Tibial nerve (tissue), 4 donors: ENCODE measurements at places on chromosomes 11 and 22.

DNA sequence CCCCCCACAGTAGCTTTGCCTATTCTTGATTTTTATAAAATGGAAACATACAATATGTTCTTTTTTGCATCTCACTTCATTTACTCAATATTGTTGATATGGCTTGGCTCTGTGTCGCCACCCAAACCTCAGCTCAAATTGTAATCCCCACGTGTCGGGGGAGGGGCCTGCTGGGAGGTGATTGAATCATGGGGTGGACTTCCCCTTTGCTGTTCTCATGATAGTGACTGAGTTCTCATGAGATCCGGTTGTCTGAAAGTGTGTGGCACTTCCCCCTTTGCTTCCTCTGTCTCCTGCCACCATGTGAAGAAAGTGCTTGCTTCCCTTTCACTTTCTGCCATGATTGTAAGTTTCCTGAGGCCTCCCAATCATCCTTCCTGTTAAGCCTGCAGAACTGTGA is 431.3 kb downstream of the MN1 start:
- no peaks in the 10 kb centered on the region for H3K4me1 ChIP-seq
- H3K36me3 ChIP-seq: no peaks in the 10 kb centered on the region
- H3K4me3 ChIP-seq: no peak overlapping the region
- no peak for DNase-seq
- no peaks in the 10 kb centered on the region for H3K27me3 ChIP-seq
- H3K27ac ChIP-seq: no peak overlapping the region

DNA sequence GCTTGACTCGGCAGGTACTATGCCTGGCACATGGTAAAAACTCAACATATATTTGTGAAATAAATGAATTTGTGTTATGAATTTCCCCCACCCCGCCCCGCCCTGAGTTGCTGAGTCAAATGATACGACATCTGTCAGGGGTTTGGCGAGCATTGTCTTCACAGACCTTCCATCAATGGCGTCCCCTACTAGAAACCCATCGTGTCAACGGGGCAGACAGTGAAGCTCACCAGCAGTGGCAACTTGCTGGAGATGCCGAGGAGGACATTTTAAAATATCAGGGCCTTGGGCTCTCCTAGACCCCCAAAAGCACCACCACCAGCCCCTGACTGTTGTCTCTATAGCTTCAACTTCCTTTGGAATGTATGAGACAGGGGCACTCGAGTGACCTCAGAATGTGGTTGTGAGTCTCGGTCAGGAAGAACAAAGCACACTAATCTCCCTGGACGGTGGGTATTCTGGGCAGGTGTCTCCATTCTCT is 761 bp upstream of the NXF1 start:
- H3K27me3 ChIP-seq: no peaks in the 10 kb centered on the region
- DNase-seq: no peak
- H3K36me3 ChIP-seq: peaks cover 6% of the 10 kb centered on the region
- peak overlapping the region; percentile 98 for H3K4me3 ChIP-seq
- H3K4me1 ChIP-seq: peaks cover 39% of the 10 kb centered on the region

DNA sequence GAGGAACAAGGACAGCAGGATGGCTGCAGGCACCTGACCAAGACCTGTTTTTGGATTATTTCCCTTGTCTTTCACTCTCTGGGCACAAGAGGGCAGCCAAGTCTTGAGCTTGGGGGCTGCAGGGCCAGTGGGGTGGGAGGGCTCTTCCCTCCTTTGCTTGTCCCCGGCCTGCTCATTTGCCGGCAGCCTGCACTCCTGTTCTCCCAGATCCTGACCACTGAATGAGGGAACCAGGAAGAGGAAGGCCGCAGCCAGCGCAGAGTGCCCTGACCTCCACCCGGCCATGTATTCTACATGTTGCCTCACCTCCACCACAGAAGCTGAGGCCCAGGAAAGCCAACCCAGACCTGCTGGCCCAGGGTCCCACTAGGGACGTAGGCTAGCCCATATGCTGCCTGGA is 15.5 kb upstream of the NNMT start:
- no peaks in the 10 kb centered on the region for H3K36me3 ChIP-seq
- H3K27me3 ChIP-seq: no peaks in the 10 kb centered on the region

DNA sequence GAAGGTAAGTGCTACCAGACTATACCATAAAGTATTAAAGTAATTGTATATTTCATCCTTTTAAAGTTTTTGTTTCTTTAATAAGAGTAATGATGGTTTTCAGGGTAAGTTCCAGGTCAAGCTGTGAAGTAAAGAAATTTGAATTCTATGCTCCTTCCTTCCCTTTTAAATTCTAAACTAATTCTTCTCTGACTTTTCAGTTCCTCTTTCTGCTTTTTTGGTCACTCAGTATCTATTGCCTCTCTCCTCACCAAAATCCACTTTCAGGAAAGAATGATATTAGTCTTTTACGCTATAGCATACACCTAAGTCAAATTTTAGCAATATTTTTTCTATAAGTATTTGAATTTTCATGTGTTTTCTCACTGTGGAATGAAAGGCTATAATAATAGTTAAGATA is 8.2 kb downstream of the MMP8 start:
- H3K27ac ChIP-seq: no peak overlapping the region
- no peak overlapping the region for H3K4me3 ChIP-seq
- H3K27me3 ChIP-seq: no peaks in the 10 kb centered on the region
- H3K4me1 ChIP-seq: no peaks in the 10 kb centered on the region
- no peak for DNase-seq

DNA sequence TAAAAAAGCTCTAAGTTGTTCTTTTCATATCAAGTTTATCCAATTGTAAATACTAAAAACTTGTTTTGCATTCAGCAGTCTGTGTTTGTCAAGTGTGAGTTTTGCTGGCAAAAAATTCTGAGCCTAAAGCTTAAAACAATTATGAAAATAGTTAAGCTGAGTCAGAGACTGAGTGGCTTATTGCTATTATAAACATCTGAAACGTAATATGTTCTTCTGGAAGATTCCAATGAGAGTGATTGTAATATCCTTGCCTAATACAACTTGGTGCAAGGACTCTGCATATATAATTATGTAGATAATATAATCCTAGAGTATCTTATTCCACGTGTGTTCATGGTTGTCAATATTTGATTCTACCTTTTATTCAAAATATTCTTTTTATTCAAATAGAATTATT is 14.1 kb upstream of the NUP50 start:
- H3K4me3 ChIP-seq: no peak overlapping the region
- H3K27me3 ChIP-seq: no peaks in the 10 kb centered on the region
- no peaks in the 10 kb centered on the region for H3K4me1 ChIP-seq
- no peak for DNase-seq

GRCh38 chr22:49751966-49752597 is 75.6 kb downstream of the BRD1 start:
- no peaks in the 10 kb centered on the region for H3K36me3 ChIP-seq
- no peaks in the 10 kb centered on the region for H3K4me1 ChIP-seq
- H3K27ac ChIP-seq: no peak overlapping the region
- no peak overlapping the region for H3K4me3 ChIP-seq

DNA sequence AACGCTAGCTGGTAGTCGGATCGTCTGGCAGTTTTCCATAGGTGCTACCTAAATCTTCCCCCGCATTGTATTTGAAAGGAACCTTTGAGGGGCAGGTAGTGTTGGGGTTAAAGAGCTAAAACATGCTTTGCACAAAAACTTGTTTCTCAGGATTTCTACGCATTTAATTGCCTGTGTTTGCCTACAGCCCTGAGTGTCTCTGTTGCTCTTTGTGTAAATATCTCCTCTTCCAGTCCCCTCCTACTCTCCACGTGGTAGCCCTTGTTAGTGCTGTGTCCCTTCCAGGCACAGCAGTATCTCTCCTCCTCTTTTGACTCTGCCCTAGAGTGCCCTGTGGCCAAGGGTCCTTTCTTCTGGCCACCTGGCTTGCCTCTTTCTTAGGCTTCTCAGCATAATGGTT is 81.7 kb downstream of the BARX2 start:
- no peak overlapping the region for H3K4me3 ChIP-seq
- H3K27me3 ChIP-seq: no peaks in the 10 kb centered on the region
- no peaks in the 10 kb centered on the region for H3K4me1 ChIP-seq
- H3K36me3 ChIP-seq: no peaks in the 10 kb centered on the region
- no peak for DNase-seq

GRCh38 chr22:44970291-44970690 is 39.5 kb downstream of the PHF21B start:
- no peak overlapping the region for H3K27ac ChIP-seq
- H3K4me3 ChIP-seq: no peak overlapping the region
- no peaks in the 10 kb centered on the region for H3K36me3 ChIP-seq
- H3K27me3 ChIP-seq: no peaks in the 10 kb centered on the region

- H3K27ac ChIP-seq: no peak overlapping the region
- no peak overlapping the region for H3K4me3 ChIP-seq
- H3K4me1 ChIP-seq: no peaks in the 10 kb centered on the region
- no peaks in the 10 kb centered on the region for H3K36me3 ChIP-seq
- peaks cover 10% of the 10 kb centered on the region for H3K27me3 ChIP-seq
These were observed 76.7 kb downstream of the TRIM29 start for GRCh38 chr11:120061036-120061760.

GRCh38 chr11:65560555-65561418 is 2.6 kb upstream of the LTBP3 start:
- no peak for DNase-seq
- peaks cover 44% of the 10 kb centered on the region for H3K4me1 ChIP-seq
- H3K4me3 ChIP-seq: no peak overlapping the region
- H3K27ac ChIP-seq: peak overlapping the region; percentile 98
- no peaks in the 10 kb centered on the region for H3K36me3 ChIP-seq
- no peaks in the 10 kb centered on the region for H3K27me3 ChIP-seq

DNA sequence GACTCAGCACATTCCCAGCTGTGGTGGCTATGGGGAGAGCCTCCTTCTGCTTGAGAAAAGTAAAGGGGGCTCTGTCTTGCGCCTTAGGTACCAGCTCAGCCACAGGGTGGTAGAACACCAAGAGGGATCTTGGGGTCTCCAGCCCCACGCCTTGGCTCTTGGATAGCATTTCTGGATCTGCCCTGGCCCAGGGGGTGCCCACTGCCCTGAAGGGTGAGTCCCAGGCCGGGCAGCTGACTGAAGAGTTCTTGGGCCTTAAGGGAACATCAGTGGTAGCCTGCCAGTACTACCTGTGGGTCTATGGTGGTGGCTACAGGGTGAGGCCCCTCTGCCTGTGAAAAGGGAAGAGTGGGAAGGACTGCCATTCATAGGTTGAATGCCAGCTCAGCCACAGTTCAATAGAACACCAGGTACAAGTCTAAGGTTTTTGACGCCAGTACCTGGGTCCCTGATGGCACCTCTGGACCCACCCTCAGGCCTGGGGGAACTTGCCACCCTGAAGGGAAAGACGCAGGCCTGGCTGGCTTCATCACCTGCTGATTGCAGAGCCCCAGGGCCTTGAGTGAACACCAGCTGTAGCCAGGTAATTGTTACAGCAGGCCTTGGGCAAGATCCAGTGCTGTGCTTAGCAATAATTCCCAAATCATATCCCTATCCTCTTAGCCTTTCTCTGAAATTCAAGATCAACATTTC is 3.9 kb downstream of the CWF19L2 start:
- no peaks in the 10 kb centered on the region for H3K4me1 ChIP-seq
- no peaks in the 10 kb centered on the region for H3K27me3 ChIP-seq
- no peak overlapping the region for H3K27ac ChIP-seq
- peaks cover 29% of the 10 kb centered on the region for H3K36me3 ChIP-seq
- H3K4me3 ChIP-seq: no peak overlapping the region

- H3K36me3 ChIP-seq: no peaks in the 10 kb centered on the region
- no peak overlapping the region for H3K4me3 ChIP-seq
- DNase-seq: no peak
- no peaks in the 10 kb centered on the region for H3K27me3 ChIP-seq
- H3K4me1 ChIP-seq: no peaks in the 10 kb centered on the region
These were observed 143.3 kb upstream of the BLID start for GRCh38 chr11:122259195-122259821.

DNA sequence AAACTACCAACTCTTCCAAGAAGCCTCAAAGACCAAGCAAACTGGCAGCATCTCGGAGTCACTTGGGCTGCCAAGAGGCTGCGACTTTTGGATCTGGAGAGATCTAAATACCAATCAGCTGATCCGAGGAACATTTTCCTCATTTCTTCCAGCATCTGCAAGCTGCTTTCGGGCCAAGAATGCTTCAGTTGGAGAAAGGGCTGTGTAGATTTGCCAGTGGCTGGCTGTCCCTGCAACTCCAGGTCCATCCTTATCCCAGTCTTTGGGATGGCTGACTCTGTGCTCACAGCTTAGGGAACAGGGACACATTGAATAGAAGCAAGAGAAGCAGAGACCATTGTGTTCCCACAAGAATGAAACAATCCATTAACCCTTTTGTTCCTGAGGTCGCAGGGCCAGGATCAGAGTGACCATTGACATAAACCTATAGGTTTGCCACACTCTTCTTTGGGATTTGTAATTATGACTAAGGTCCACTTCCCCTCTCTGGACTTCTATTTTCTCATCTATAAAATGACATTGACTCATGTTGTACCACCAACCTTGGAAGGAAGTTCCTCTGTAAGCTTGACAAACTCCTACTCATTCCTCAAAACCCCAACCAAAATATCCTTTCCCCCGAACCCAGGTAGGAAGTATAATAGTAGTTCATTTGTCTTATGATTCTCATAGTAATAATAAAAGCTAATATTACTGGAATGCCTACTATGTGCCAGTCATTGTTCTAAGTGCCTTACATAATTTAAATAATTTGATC is 340.8 kb downstream of the MN1 start:
- no peak overlapping the region for H3K4me3 ChIP-seq
- no peaks in the 10 kb centered on the region for H3K27me3 ChIP-seq
- peak; percentile 50 for DNase-seq
- no peaks in the 10 kb centered on the region for H3K36me3 ChIP-seq
- H3K27ac ChIP-seq: no peak overlapping the region

DNA sequence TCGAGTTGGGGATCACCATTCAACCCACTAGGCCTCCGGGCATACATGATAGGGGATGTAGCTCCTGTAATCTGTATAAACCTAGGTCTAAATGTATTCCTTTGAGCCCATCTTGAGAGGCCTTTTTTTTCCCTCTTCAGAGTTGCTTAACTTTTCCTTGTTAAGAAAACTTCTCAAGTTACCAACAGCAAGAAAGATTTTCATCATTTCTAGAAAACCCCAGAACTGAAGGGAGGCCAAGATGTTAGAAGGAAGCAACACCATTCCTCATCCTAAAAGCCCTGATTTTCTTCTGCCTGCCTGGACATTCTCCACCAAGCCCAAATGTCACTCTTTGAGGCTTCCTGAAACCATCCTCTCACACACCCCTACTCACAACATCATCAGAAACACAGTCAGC is 79.4 kb downstream of the TMPRSS5 start:
- H3K27ac ChIP-seq: no peak overlapping the region
- no peaks in the 10 kb centered on the region for H3K4me1 ChIP-seq
- no peak for DNase-seq

- H3K27me3 ChIP-seq: peaks cover 4% of the 10 kb centered on the region
- no peak overlapping the region for H3K27ac ChIP-seq
These were observed 24.3 kb downstream of the SCN4B start for GRCh38 chr11:118128310-118128709.
